ENCODE measurements at places on chromosomes 5 and 9. TPM values are rescaled to one million over a fixed set of nuclear protein-coding genes. Genes with fewer than 3 reads are reported as not detected.
A peak's percentile ranks its signal among the peaks of the same experiment; 100 is the strongest.

DNA sequence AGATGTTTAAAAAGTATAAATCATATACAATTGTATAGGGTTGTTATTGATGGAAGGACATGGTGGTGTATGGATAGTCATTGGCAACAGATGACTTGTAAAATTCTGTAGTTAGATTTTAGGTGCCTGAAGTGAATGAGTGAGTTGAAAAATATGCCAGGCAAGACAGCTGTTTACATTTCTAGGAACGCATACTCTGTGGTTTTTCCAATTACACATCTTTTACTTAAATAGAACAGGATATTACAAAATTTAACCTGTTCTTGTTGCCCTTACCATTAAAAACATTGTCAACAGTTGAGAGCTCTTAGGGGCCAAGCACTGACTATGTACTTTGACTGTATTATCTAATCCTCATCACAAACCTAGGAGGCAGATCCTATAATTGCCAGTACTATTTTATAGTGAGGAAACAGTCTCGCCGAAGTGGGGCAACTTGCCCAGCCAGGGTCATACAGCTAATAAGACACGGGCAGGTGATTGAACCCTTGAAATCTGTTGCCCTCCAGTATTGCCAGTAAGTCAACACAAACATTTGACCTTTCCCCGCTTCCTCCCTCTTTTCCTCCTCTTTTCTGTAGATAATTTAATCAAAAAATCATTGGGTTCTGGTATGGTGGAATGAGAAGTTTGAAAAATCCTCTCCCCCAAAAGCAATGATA lies 88.6 kb downstream of the MACROH2A1 start:
- peak overlapping the region; percentile 42 for H3K4me3 ChIP-seq
- no peaks in the 10 kb centered on the region for H3K36me3 ChIP-seq
- peak; percentile 56 for DNase-seq
- no peaks in the 10 kb centered on the region for H3K27me3 ChIP-seq
- peaks cover 67% of the 10 kb centered on the region for H3K4me1 ChIP-seq

DNA sequence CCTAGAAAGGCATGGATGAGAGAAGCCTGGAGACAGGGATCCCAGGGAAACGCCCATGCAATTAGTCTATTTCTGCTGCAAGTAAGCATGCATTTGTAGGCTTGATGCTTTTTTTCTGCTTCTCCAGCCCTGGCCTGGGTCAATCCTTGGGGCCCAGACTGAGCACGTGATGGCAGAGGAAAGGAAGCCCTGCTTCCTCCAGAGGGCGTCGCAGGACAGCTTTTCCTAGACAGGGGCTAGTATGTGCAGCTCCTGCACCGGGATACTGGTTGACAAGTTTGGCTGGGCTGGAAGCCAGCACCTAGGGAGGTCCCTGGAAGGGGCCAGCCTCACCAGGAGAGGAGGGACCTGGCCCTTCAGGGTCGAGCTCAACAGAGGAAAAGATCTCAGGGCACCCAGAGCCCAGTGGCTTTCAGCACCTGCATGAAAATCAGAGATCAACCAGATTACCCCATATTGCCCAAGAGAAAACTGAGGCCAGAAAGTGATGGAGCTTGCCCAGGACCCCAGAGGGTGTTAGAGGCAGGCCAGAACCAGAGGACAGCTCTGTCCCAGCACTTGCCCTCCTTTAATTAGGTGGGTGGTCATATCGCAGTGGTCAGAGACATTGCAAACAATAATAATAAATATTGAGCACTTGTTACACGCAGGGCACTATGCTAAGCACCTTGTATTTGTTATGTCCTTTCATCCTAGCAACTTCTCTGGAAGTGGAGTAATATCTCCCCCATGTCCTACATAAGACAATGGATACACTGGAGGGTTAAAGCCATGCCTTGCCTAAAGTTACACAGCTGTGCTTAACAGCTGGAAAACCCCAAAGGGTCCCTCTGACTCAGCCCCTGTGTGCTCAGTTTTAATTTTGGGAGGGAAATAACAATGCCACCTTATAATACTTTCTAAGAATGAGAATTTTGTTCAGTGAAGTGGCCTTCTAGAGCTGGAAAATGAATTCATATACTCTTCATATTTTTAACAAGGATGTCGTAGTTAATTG lies 67.1 kb downstream of the KLF4 start:
- no peak overlapping the region for H3K27ac ChIP-seq
- H3K27me3 ChIP-seq, result peaks cover 3% of the 10 kb centered on the region
- no peaks in the 10 kb centered on the region for H3K36me3 ChIP-seq
- peak; percentile 64 for DNase-seq

The SKIC3 gene
- 61.2 TPM for total RNA-seq

The BTNL8 gene
- not detected for total RNA-seq

DNA sequence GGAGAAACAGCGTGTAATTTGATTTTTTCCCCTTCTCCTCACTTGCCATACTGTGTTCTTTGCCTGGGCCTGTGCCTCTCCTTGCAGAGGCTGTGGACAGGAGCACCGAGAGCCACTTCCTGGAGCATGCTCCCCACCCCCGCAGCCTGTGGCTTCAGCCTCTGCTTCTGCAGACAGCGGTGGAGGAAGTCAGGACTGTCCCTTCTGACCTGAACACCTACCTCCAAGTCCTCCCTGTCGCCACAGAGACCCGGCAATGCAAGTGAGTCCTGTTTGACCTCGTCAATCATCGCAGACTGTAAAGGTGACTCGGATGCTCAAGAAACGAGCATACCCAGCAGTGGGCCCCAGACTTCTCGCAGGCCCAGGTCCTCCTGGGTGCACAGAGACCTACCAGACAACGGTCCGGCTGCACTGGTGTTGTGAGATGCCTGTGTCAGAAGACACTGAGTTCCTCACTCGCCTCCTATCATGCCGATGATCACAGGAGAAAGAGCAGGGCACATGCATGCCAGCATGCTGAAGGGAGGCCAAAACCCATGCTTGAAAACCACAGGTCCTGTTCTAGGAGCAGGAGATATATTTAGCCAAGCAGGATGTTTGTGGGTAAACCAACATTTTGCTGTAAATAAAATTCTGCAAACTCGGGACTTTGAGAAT lies 198.8 kb downstream of the AUH start:
- H3K4me3 ChIP-seq, result peak overlapping the region; percentile 81
- peak; percentile 92 for DNase-seq
- no peaks in the 10 kb centered on the region for H3K27me3 ChIP-seq

GRCh38 chr9:4509590-4509984 lies 19.3 kb downstream of the SLC1A1 start:
- no peaks in the 10 kb centered on the region for H3K4me1 ChIP-seq
- H3K4me3 ChIP-seq, result no peak overlapping the region
- peaks cover 4% of the 10 kb centered on the region for H3K27me3 ChIP-seq
- H3K36me3 ChIP-seq, result no peaks in the 10 kb centered on the region
- no peak overlapping the region for H3K27ac ChIP-seq
- no peak for DNase-seq

The NIPAL4 gene
- total RNA-seq, result 2.2 TPM

- no peak overlapping the region for H3K4me3 ChIP-seq
- H3K36me3 ChIP-seq, result no peaks in the 10 kb centered on the region
- H3K4me1 ChIP-seq, result no peaks in the 10 kb centered on the region
- no peak overlapping the region for H3K27ac ChIP-seq
These were observed 232.4 kb upstream of the GAS1 start for GRCh38 chr9:87179553-87180340.

GRCh38 chr9:81411961-81412360 lies 277.4 kb downstream of the TLE1 start:
- H3K27ac ChIP-seq, result no peak overlapping the region
- H3K4me3 ChIP-seq, result no peak overlapping the region

- H3K36me3 ChIP-seq, result no peaks in the 10 kb centered on the region
- peak; percentile 72 for DNase-seq
- peaks cover 8% of the 10 kb centered on the region for H3K4me1 ChIP-seq
These were observed at the start of gene FER for GRCh38 chr5:108747774-108748400. TSS of gene FER (plus strand) at chr5:108747897. CDS start at chr5:108798183, 50,286 bp downstream.

The PRR16 gene
- not detected for total RNA-seq

The HSD17B3 gene
- not detected for total RNA-seq

The CCNO gene
- total RNA-seq, result not detected

- no peak overlapping the region for H3K27ac ChIP-seq
- no peak for DNase-seq
- H3K27me3 ChIP-seq, result no peaks in the 10 kb centered on the region
- no peaks in the 10 kb centered on the region for H3K4me1 ChIP-seq
- no peak overlapping the region for H3K4me3 ChIP-seq
These were observed 672.9 kb downstream of the NR2F1-AS1 start for GRCh38 chr5:92907938-92908606.

GRCh38 chr9:30964332-30964731 lies 1420.1 kb upstream of the ACO1 start:
- DNase-seq, result no peak
- H3K4me1 ChIP-seq, result no peaks in the 10 kb centered on the region
- H3K4me3 ChIP-seq, result no peak overlapping the region
- no peaks in the 10 kb centered on the region for H3K27me3 ChIP-seq
- no peaks in the 10 kb centered on the region for H3K36me3 ChIP-seq

DNA sequence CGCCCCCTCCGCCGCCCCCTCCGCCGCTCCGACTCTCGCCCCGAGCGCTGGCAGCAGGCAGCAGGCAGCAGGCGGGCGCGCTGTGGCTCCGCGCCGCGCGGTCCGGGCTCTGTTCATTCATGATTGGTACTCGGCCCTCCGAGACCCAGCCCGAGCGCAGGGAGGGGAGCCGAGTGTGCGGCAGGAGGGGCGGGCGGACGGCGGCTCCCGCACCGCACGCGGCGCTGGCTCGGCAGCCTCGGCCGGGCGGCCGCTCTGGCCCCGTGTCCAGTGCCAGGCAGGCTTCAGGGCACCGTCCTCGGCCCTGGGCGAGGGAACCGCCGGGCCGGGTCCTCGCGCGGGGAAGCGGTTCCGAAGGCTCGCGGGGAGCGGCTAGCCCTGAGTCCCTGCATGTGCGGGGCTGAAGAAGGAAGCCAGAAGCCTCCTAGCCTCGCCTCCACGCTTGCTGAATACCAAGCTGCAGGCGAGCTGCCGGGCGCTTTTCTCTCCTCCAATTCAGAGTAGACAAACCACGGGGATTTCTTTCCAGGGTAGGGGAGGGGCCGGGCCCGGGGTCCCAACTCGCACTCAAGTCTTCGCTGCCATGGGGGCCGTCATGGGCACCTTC lies at the start of gene KCNIP1:
TSS of gene KCNIP1 (plus strand) at position 31 of the 607 bp plus-strand sequence.
- no peak within 1 kb of the TSS for H3K4me3 ChIP-seq
- no peaks in the 10 kb centered on the region for H3K4me1 ChIP-seq
- peaks cover 42% of the 10 kb centered on the region for H3K27me3 ChIP-seq
- H3K27ac ChIP-seq, result no peak within 1 kb of the TSS
- no peaks in the 10 kb centered on the region for H3K36me3 ChIP-seq

GRCh38 chr9:113461285-113461684 lies 2.2 kb upstream of the RGS3 start:
- no peaks in the 10 kb centered on the region for H3K27me3 ChIP-seq
- DNase-seq, result no peak
- peaks cover 8% of the 10 kb centered on the region for H3K4me1 ChIP-seq
- H3K36me3 ChIP-seq, result no peaks in the 10 kb centered on the region
- H3K27ac ChIP-seq, result no peak overlapping the region

The ARL10 gene
- total RNA-seq, result 18.1 TPM

DNA sequence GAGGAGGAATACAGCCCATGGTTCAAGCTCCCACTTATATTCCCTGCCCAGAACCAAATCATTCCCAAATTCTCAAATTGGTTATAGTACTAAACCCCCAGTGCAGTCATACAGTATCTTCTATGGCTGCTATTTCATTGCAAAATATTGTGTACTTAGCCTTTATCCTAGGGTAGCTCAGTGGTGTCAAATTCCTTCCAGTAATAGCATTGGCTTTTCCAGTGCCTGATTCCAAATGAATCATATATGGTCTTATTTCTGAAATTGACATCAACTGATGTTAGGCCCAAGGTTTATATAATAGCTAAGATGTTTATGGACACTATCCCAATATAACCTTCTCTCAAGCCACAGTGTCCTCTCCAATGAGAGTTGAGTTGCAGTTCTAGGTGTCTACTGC lies 256.7 kb downstream of the NDUFS4 start:
- no peak for DNase-seq
- H3K36me3 ChIP-seq, result no peaks in the 10 kb centered on the region

The NAA35 gene
- total RNA-seq, result 29.6 TPM

Measured in activated CD4-positive, alpha-beta T cell treated with anti-CD3 and anti-CD28 coated beads, Interleukin-2, amount 10 ng/mL, durations not matched to agents 24 days and 14 days (primary cell).